ENCODE measurements at places on chromosomes 3 and 15.

- DNase-seq, result no peak
These were observed 306.3 kb downstream of the ZPLD1 start for GRCh38 chr3:102741105-102741504.

DNA sequence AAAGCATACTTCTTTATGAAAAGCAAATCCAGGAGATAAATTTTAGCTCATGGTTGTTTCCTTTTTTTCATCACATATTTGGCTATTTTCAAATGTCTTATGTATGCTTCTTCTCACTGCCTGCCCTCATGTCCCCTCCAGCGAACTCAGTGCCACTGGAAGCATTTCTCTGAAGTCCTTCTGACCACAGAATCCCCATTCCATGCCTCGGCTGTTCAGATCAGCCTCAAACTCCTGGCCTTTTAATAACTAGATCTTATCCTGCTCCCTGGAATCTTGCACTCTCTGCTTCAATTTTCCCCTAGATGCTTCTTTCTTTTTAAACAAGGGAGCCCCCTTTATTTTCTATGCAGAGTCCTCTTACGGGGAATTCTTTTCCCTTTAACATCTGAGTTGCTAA lies 10.1 kb downstream of the ETV5 start:
- no peak for DNase-seq

GRCh38 chr3:39126532-39127071 lies 19.1 kb downstream of the TTC21A start:
- peak; percentile 80 for DNase-seq

DNA sequence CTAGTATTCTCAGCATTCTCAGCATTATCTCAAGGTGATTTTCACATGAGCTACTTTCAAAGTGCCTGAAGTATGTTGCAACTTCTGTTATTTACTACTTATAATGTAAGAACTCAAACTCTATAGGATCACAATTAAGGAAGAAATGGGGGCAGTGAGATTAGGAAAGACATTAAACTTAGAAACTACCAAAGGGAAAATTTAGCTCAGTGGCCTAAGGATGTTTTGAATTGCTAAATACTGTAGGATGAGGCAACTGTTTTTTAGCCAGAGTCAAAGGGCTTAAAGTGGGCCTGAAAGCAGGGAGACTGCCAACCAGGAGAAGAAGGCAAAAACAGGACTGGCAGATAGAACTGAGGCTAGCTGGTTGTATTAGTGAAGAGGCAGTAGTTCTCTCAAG lies 55.5 kb upstream of the MBNL1 start:
- DNase-seq, result no peak

DNA sequence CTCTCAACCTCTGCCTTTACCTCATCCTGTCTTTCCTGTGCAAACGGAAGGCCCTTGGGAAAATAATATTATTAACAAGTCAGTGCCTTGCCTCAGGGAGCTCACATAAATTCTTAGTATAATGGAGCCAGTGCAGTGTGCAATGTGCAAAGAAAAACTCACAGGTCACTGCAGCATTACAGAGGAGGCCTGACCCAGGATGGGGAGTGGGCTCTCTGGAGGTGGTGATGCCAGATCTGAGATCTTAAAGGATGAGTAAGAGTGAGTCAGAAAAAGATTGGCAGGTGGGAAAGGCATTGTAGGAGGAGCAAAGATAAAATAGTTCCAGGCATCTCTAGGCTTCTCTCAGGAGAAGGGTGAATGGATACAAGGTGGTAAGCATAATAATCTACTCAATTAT lies 185.6 kb upstream of the ADAMTS9 start:
- DNase-seq, result no peak

DNA sequence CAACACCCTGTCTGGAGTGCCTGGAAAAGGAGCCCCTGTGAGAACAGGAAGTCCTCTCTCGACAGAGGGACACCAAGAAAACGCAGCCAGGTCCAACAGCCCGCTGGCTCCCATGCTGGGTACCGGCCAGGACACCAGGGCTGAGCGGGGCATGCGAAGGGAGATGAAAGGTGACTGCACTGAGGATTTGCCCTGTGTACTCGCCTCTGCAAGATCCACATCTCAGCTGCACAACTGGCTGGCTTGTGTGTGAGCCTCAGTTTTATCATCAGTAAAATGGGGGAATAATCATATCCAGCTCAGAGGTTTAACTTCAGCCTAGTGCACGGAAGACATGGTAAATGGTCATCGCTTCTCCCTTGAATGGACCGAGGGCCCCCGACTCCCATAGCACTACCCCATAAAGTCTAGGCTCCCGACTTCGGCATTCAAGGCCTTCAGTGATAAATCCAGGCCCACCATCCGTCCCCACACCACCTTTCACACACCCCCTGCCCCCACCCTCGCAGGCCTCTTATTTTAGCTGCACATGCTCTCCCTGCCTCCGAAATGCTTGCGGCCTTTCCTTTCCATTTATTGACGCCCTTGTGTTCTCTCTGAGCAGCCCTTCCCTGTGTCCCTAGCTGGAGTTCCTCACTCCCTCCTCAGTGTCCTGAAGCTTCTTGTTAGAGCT lies 15.8 kb downstream of the ISG20 start:
- DNase-seq, result no peak

DNA sequence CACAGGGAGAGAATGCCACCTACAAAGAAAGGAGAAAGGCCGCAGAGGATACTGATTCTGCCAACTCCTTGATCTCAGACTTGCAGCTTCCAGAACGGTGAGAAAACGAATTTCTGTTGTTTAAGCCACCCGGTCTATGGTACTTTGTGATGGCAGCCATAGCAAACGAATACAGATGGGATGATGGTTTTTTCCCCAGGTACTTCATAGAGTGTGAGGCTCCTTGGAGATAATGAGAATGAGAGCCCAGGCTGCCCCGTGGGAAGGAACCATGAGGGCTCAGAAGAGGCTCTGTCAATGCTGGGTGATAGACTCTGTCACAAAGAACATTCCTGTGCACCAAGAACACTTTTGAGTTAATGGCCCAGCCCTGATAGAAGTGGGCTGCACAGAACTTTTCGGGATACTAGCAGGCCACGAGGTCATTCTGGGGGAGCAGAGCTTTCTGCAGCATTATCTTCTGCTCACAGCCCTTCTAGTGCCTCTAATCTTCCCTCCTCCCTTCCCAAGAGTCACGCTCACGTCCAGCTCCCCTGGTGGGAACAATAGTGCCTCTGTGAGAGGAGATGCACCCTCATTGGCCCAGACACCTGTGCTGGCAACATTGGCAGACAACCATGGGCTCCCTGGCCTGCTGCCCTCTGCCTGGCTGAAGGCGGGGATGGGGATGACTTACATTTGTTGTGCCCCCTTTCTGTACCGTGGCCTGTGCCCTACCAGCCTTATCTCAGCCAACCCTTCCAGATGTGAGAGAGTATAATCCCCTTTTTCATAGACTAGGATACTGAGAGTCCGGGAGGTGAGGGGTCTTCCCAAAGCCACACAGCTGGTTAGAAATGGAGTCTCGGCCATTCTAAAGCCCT lies 5.2 kb upstream of the RLBP1 start:
- DNase-seq, result no peak

Measured in activated naive CD4-positive, alpha-beta T cell treated with anti-CD3 and anti-CD28 coated beads for 36 hours (primary cell).